ENCODE measurements at places on chromosomes 2 and 18. TPM values are rescaled to one million over a fixed set of nuclear protein-coding genes. Genes with fewer than 3 reads are reported as not detected.

DNA sequence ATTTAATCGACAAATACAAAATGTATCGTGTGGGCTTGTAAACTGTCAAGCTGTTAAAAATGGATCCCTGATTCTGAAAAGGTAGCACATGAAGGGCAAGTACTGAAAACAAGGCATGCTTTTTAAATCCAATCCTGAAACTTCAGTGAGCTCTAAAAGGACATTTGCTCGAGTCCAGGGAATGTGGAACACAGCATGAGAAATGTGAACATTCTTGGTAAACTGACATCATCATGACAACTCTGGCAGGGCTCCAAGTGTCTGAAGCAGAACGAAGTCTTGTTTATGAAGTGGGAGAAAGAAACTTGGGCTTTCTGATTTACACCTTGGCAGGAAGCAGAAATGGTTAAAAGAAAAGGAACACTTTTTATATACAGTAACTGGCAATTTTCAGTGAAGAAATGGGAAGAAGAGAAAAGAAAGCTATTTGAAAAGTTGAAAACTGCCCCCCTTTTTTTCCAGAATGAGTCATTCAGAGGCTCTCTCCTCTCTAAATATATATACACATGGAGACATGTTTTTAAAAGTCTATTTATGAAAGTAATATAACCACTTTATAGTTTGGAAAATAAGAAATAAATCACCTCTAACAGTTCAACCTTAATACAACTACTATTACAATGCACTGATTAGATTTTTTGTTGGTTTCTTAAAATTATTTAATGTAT, 120.8 kb downstream of the GAREM1 start:
- peak overlapping the region; percentile 28 for H3K27ac ChIP-seq
- H3K4me1 ChIP-seq, result peaks cover 13% of the 10 kb centered on the region
- H3K27me3 ChIP-seq, result no peaks in the 10 kb centered on the region
- DNase-seq, result peak; percentile 91

DNA sequence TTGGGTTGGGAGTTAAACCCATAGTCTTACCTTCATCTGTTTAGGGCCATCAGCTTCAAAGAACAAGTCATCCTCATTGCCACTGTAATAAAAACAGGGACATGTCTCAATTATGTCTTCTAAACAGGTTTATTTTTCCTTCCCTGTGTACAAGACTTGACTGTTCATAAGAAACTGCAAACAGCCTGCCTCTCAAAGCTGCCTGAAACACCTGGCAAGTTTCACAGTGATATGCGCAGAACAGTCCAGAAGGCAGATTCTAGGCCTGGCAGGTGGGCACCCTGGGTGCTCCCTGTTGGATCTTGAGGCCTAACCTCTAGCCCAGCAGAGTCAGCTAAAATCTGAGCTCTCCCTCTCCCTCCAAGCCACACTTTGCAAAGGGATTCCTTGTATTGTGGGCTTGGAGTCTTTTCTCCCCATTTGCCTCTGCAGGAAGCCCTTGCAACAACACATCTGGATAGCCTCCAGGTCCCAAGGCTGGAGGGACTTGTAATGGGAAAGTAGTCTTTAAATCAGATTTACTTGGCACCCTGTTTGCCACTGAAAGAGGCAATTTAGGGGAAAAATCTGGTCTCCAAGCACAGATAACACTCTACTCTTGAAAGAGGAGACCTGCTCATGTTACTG, 930 bp downstream of the IL1B start:
- H3K4me3 ChIP-seq, result no peak overlapping the region
- no peaks in the 10 kb centered on the region for H3K36me3 ChIP-seq
- peaks cover 16% of the 10 kb centered on the region for H3K27me3 ChIP-seq
- peaks cover 12% of the 10 kb centered on the region for H3K4me1 ChIP-seq

GRCh38 chr2:127735044-127735443, 33.7 kb downstream of the SFT2D3 start:
- H3K4me1 ChIP-seq, result no peaks in the 10 kb centered on the region
- no peak overlapping the region for H3K27ac ChIP-seq
- no peak overlapping the region for H3K4me3 ChIP-seq
- no peaks in the 10 kb centered on the region for H3K36me3 ChIP-seq

DNA sequence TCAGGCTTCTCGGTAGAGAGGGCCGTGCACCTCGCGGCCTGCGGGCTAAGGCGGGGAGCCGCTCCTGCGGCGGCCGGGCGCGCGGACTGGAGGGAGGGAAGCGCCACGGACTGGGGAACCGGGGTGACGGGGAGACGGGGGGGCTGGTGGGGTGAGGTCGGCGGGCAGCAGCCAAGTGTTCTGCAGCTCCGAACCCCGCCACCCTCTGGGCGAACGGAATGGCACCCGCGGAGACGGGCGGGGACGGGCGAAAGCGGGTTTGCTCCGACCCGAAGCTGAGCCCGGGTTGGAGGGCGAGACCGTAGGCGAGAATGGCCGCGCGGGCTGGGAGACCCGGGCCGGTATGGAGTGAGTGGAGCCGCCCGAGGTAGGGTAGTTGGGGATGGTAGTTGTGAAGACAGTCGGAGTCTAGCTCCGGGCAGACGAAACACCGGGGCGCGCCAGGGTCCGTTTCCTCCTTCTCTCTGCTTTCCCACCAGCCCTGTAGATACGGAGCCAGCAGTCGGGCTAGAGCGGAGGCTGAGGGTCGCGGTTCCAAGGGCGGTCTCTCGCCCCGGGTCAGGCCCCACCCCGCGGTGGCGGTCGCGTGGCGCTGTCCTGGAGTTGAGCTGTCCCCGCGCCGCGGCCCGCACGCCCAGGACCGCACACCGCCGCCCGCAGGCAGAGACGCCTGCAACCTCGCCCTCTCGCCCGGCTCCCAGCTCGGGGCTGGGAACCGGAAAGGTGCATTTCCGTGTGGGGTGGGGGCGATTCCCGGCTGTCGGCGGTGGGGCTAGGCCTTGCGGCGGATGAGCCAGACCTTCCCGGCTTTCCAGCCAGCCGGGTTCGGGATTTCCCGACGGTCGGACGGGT, 160.3 kb upstream of the SIX2 start:
- no peaks in the 10 kb centered on the region for H3K36me3 ChIP-seq
- H3K4me3 ChIP-seq, result no peak overlapping the region
- H3K4me1 ChIP-seq, result peaks cover 9% of the 10 kb centered on the region
- no peaks in the 10 kb centered on the region for H3K27me3 ChIP-seq

Gene DNAH7
- total RNA-seq, result not detected

GRCh38 chr2:189178726-189179569, 613 bp downstream of the COL5A2 start:
- no peaks in the 10 kb centered on the region for H3K36me3 ChIP-seq
- H3K4me3 ChIP-seq, result no peak overlapping the region
- no peaks in the 10 kb centered on the region for H3K4me1 ChIP-seq
- H3K27me3 ChIP-seq, result no peaks in the 10 kb centered on the region

DNA sequence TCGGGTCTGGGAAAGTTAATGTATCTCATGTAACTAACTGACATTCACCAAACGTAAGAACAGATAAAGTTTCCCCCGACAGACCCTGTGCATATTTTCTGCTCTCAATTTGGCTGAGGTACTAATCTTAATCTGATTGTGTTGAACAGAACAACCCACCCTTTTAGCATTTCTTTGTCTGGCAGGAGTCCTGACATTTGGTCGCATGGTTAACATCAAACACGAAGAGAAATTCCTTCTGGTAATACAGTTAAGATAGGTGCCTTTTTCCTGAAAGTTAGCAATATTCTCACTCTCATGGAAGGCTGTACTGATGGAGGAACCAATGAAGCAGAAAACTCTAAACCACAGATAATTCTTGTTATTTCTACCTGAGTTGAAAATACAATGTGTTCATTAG, 520.8 kb downstream of the PARD3B start:
- H3K4me3 ChIP-seq, result no peak overlapping the region
- no peak overlapping the region for H3K27ac ChIP-seq
- DNase-seq, result no peak
- no peaks in the 10 kb centered on the region for H3K27me3 ChIP-seq
- no peaks in the 10 kb centered on the region for H3K4me1 ChIP-seq
- H3K36me3 ChIP-seq, result no peaks in the 10 kb centered on the region

Gene ANKRD30BL
- total RNA-seq, result not detected

DNA sequence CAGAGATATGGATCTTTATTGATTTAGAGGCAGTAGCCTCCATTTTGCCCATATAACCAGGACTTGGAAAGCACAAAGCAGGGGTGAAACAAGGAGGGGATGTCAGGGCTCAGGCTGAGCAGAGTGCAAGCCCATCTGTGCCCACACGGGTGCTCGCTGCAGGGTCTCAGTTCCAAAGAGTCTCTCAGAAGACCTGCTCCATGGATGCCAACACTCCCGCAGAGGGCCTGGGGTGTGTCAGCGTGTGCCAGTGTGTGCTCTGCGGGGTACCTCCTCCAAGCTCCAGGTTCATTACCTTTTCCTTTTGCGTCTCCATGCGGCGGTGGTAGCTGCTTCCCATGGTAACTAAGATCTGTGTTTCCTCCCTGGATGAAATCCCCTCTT, 107.5 kb downstream of the EIPR1 start:
- no peak overlapping the region for H3K4me3 ChIP-seq
- H3K27ac ChIP-seq, result no peak overlapping the region
- H3K4me1 ChIP-seq, result no peaks in the 10 kb centered on the region
- no peaks in the 10 kb centered on the region for H3K27me3 ChIP-seq

Gene COLEC12
- not detected for total RNA-seq

DNA sequence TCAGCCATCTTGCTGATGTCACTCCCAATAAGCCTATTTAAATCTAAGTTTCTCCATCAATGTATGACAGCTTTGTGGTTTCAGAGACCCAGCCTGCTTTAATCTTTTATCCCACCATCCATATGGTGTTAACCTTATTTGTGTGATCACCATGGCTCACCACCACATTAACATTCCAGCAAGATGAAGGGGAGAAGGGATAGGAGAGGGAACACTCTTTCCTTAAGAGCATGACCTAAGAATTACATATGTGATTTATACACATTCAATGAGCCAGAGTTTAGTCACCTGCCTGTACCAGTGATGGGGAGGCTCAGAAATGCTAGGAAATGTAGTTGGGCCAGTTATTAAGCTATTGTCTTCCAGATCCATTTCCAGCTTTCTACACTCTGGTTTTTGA, 44.5 kb upstream of the CHN1 start:
- H3K27ac ChIP-seq, result no peak overlapping the region
- no peaks in the 10 kb centered on the region for H3K4me1 ChIP-seq
- no peak for DNase-seq
- H3K36me3 ChIP-seq, result no peaks in the 10 kb centered on the region

GRCh38 chr2:16726577-16726976, 60.9 kb upstream of the CYRIA start:
- no peaks in the 10 kb centered on the region for H3K4me1 ChIP-seq
- no peak for DNase-seq
- H3K36me3 ChIP-seq, result no peaks in the 10 kb centered on the region
- no peak overlapping the region for H3K4me3 ChIP-seq
- H3K27me3 ChIP-seq, result peaks cover 14% of the 10 kb centered on the region
- no peak overlapping the region for H3K27ac ChIP-seq
